ENCODE measurements at places on chromosomes 13 and 19.

GRCh38 chr19:48487544-48487943 lies 18.4 kb downstream of the CYTH2 start:
- no peak for DNase-seq

DNA sequence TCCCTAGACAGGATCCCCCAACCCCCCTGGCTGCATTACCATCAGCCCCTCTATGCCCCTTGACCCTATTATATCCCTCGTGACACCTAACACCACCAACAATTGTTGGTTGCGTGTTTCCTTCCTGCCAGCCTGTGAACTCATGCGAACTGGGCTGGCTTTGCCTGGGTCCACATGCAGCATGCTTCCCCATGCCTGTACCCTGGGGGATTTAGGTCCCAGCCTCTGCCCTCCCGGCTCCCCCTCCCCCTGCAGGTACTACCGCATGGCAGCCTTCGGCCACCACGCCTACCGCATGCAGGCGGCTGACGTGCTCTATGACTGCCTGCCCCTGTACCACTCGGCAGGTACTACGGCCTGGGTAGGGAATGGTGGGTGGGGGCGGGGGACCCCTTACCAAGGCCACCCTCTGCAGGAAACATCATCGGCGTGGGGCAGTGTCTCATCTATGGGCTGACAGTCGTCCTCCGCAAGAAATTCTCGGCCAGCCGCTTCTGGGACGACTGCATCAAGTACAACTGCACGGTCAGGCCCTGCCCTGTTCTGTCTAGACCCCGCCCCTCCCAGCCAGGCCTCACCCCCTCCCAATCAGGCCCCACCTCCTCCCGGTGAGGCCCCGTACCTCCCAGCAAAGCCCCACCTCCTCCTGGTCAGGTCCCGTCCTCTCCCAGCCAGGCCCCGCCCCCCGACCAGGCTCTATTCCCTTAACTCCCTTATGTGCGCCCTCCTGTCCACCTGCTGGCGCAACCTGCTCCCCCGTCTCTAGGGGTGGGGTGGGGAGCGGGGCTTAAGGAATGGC lies 18.5 kb downstream of the SLC27A1 start:
- DNase-seq, result peak; percentile 65

GRCh38 chr19:54873990-54874389 lies at the start of gene FCAR:
TSS of gene FCAR (plus strand) at chr19:54874235. CDS start at chr19:54874290, 55 bp downstream.
- DNase-seq, result no peak

DNA sequence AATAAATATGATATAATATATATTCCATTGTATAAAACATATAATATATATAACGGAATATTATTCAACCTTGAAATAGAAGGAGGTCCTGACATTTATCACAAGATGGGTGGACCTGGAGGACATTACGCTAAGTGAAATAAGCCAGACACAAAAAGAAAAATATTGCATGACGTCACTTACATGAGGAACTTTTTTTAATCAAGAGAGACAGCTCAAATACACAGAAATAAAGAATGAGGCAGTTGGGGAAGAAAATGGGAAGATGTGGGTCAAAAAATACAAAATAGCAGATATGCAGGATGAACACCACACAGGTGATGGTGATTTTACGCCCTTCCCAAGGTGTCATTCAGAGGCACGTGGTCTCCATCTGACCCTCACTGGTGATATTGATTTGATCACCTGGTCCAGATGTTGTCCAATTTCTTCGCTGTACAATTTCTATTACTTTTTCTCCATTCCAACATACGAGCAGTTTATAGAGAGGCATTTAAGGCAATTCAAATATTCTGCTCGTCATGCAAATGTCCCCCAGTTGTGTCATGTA lies 513 bp upstream of the ZNF317 start:
- DNase-seq, result no peak

DNA sequence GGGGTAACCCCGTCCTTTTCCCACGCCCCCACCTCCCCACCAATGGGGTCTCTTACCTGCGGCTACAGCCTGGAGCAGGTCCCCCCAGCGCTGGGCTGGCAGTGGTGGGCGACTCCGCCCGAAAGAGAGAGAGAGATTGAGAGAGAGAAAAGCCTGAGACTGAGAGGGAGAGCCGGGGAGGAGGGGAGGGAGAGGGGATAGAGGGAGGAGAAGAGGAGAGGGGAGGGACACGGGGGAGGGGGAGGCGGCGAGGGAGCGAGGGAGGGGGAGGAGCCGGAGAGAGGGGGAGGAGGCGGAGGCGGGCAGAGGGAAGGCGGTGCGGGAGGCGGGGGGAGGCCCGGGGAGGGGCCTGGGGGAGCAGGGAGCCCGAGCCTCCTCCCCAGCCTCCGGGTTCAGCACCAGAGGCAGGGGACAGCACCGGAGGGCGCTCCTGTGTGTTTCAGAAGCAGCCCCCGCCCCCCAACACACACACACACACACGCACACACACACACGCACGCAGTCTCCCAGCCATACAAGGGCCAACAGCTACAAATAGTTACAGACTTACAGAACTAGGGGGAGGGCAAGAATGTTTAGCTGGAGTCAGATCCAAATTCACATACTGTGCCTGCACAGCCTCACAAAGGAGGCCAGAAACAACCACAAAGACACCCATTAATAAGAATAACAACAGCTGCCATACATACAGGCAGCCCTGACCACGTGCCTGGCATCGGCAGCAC lies at the start of gene SLC8A2:
Gene SLC8A2, minus strand, starts transcription at position 161 of the 725 bp plus-strand sequence. CDS start 5,490 bp downstream, outside the sequence.
- DNase-seq, result peak; percentile 44

- DNase-seq, result no peak
Measured at GRCh38 chr19:41694196-41694595, 6.1 kb upstream of the CEACAM7 start.

DNA sequence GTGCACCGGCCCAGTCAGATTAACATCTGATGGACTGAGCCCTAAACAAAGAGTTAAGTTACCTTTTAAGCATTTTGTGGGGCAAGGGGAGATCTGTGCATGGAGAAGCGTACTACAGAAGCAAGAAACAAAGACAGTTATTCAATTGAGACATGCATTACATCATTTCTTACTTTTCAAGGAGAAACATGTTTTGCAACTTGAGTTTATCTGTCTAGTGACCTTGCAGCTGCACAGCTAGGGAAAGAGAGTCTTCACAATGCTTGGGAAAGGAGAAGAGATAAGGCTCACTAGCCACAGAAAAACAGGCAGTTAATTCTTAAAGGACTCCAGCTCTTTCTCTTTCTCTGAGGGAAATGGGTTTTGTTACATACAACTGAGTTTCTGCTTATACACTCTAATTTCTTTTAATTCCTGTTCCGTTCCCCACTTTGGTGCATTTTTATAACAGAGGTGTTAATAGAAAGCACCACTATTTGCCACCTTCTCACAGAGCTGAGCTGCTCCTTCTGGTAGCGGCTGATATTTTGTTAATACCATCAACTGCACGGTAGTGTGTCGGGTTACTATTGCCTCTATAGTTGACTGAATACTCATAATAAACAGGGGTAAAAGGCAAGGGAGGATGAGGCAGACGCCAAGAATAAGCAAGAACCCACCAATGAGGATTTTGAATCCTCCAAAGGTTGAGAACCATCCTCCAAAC lies 55.9 kb downstream of the ZNF431 start:
- DNase-seq, result no peak

DNA sequence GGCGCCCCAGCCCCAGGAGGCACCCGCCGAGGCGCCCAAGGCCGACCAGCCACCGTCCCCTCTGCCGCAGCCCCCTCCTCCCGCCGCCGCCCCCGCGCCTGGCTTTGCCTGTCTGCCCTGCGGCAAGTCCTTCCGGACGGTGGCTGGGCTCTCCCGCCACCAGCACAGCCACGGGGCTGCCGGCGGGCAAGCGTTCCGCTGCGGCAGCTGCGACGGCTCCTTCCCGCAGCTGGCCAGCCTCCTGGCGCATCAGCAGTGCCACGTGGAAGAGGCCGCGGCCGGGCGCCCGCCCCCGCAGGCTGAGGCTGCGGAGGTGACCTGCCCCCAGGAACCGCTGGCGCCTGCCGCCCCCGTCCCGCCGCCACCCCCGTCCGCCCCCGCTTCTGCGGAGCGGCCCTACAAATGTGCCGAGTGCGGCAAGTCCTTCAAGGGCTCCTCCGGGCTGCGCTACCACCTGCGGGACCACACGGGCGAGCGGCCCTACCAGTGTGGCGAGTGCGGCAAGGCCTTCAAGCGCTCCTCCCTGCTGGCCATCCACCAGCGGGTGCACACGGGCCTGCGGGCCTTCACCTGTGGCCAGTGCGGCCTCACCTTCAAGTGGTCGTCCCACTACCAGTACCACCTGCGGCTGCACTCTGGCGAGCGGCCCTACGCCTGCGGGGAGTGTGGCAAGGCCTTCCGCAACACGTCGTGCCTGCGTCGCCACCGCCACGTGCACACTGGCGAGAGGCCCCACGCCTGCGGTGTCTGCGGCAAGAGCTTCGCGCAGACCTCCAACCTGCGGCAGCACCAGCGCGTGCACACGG lies 2.6 kb upstream of the NAT14 start:
- DNase-seq, result no peak

- DNase-seq, result no peak
Measured at GRCh38 chr13:33321686-33322542, 36.4 kb upstream of the STARD13 start.

DNA sequence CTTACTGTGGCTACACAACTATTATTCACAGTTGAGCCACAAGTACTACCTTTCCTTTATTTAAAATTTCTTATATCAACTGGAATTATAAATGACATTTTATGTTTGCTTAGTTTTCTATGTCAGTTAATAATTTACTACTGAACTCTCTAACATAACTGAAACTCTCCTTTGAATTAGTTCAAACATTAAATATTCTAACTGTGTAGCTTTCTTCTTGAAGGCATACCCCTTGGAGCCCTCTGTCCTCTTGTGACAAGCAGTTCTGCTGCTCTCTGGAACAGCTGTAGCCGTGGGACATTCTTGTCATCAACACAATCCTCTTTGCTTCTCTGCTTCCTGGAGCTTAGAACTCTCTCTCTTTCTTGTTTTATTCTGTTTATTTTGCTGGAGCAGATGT lies 244.8 kb downstream of the NHLRC3 start:
- DNase-seq, result no peak

DNA sequence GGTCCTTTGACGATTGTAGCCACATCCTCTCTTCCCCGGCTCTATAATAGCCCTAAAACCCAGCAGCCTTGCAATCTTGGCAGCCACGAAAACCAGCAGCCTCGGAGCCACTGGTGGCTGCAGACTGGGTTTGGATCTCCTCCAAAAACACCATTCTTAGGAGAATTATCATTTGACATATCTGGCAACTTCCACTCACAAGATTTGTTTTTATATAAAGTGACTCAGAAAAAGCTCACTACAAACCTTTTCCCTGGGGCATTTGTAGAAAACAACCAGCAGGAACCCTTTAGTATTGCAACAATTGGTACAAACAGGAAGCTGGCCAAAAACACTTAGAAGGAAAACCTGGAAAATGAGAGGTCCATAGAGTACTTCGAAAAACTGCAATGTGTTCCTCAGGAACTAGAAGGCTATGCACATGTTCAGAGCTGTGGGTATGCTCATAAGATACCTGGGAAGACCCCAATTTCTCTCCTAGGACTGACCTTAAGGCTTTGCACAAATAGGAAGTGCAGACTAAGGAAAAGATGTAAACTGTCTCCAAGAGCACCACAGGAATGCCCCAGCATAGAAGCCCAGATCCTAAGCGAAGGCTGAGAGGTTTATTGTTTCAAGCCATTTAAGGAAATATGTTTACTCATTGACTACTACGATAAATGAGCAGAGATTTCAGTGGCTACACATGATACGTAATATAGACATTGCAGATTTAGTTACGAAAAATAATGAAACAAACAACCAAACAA lies 71.2 kb downstream of the MYO16 start:
- no peak for DNase-seq

- no peak for DNase-seq
Measured at GRCh38 chr19:51702825-51703574, 9.9 kb downstream of the SPACA6 start.

DNA sequence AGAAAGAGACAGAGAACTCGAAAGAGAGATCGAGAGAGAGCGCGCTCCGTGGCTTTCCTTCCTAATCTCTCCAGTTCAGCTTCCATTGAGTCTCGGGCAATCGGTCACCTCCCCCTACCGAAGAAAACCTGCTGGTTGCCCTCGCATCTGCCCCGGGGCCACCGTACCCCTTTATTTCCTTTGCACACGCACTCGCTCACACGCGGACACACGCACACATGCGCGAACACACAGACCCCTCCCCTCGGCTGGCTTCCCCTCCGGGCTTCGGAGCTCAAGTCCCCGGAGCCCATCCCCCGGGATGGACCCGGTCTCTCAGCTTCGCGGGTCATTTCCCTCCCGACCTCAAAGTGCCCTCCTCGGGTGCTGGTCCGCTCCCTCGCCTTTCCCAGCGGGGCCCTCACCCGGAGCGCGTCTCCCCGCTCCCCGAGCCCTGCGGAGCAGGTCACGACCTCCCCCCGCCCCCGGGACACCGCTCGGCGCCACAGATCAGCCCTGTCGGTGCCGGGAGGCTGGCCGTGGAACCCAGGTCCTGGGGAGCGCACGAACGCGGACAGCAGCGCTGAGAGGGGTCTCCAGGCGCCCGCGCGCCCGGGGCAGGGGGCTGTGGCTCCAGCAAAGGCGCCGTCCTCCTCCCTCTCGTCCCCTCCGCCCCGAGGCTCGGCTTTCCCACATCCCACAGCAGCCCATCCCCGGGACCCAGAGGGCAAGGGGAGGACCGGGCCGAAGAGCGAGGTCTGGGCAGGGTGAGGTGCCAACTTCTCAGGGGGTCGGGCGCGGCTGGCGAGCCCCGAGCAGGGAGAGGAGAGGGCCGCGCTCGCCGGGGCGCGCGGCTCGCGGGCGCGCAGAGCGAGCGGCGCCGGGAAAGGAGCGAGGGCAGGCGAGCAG lies 1.8 kb downstream of the DACH1 start:
- no peak for DNase-seq

DNA sequence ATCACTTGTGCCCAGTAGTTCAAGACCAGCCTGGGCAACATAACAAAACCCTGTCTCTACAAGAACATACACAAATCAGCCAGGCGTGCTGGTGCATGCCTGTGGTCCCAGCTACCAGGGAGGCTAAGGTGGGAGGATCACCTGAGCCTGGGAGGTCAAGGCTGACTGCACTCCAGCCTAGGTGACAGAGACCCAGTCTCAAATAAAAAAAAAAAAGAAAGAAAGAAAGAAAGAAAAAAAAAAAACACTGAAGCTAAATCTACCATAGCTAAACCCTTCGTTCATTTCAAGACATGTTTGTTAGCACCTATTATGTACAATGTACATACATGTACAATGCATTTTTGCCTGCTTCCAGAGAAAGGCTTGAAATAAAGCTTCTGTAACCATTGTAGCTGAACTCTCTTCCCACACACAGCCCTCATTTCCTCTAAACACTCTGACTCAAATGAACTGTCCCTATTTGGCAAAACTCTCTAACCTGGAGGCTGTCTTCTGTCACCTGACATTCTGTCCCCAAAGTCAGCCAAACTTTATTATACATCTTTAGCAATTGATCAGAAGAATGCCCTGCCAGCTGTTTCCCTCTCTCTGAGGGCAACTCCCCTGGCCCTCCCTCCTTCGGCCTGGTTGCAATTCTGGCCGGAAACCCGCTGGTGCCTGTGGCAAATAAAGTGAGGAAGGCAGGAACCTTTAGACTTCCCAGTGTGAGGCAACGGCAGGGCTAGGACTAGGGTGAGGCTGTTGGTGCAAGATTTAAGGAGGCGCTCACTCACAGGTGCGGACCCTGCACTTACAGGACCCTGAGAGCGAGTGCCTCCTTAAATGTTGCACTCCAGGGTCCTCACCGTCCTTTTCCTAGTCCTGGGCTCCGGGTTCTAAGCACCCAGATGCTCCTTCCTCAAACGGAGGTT lies 1.8 kb downstream of the ETHE1 start:
- no peak for DNase-seq

GRCh38 chr13:110471156-110471832 lies 90.2 kb downstream of the RAB20 start:
- DNase-seq, result no peak

Data from activated CD4-positive, alpha-beta T cell treated with anti-CD3 and anti-CD28 coated beads, Interleukin-2, amount 50 U/mL, for 4 hours (primary cell).